ENCODE measurements at places on chromosomes 2 and 18.

- DNase-seq = no peak
Observed at GRCh38 chr2:76450024-76450475, 739.3 kb upstream of the GCFC2 start.

DNA sequence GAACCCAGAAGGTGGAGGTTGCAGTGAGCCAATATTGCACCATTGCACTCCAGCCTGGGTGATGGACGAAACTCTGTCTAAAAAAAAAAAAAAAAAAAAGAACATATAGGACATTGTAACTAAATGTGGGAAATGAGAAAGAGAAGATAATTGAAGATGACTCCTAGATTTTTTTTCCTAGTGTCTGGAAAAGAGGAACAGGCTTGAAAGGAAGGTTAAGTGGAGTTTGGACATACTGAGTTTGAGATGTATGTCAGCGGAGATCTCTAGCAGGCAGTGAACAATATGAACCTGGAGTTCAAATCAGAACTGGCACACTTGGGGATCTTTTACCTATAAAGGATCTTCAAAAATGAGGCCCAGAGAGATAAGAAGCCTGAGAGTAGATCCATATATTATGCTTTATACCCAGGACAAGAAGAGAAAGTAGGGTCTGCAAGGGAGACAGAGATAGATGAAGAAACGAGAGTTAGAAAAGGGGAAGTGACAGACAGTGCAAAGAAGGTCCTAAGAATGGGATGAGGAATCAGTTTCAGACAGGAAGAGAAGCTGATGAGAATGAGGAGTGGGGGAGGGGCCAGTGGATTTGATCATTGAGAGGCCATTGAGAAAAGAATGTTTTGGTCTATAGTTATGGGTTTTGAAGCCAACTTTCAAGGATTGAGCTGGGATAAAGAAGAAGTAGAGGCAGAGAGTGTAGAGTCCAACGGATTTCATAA lies 46.9 kb upstream of the CD28 start:
- no peak for DNase-seq

DNA sequence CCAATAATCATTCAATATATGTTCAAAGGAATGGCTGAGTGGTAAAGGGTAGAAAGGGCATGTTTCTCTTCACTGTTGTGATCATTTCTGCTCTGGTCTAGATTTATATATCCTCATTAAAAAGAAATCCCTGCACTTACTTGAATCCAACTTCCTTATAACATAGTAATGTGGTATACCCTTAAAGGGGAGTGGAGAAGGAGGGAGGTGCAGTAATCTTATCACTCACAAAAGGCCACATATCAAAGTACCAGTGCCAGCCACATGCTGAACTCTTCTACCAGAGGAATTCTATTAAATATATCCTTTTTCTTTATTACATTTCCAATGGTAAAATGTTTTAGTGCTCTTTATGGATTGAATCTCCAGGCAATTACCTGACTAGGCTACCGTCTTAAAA lies 3.3 kb downstream of the KATNAL2 start:
- no peak for DNase-seq

DNA sequence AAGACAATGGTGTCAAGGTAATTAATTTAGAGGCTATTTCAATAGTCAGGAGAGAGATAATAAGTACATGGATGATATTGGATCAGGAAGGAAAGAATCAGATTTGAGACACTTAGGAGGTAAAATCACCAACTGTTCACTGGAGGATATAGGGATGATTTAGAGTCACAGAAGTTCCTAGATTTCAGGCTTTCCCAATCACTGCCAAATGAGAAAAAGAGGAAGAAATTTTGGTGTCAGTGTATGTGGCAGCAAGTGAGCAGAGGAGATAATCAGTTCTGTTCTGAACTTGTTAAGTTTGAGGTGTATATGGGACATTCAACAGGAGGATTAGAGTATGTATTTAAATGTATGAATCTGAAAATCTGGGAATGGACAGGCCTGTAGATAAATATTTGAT lies 640.4 kb downstream of the NR4A2 start:
- no peak for DNase-seq

DNA sequence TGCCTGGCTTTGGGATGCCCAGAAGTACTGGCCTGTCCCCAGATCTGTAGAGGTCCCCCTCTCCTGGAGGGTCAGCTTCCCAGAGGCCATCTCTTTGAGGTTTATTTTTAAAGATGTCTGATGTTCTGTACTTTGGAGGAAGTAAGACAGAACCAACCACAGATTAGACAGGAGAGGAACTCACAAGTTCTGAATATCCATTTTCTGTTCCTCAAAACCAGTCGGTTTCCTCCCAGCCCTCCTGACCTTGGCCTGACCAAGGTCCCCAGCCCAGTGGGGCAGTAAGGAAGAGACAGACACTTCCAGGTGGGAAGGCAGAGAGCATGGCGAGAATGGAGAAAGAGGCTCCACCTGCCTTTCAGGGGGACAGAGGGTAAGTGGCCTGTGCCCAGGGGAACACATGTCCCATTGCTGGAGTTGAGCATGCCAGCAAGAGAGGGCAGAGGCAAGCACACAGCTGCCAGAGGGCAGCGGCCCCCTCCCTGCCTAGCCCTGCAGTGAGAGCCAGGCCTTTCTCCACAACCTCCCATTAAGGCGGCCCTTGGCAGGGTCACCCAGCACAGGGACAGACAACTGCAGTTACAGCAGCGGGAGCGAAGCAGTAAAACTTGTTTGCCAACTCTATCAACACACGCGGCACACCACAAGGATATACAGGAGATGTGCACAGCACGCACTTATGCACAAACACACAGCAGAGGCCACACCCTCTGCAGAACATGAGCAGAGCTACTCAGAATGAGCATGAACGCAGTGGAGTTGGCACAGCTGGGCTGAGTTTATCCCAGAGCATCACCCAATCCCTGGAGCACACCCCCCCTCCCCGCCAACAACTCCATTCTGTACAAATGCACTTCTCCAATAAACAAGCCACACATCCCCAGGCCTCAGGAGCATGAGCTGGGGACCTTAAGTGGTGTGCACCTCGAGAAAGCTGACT lies 18.5 kb upstream of the SEMA4C start:
- no peak for DNase-seq

DNA sequence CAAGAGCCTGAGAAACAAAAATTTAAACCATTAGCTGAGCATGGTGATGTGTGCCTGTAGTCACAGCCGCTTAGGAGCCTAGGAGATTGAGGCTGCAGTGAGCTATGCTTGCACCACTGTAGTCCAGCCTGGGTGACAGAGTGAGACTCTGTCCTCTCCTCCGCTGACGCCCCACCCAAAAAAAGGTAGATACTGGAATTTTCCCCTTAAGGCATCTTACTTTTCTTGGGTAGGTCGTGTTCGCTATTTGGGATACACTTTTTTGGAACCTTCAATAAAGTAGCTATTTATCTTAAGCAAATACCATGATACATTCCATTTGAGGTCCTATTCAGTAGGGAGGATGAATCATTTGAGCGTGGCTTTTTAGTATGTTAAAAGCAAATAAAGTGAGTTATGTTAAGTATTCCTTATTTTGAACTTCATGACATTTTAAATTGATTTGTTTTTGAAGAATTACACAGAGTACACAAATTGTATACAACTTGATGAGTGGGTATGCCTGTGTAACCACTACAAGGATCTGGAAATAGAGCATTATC lies 38.7 kb downstream of the RALBP1 start:
- no peak for DNase-seq

DNA sequence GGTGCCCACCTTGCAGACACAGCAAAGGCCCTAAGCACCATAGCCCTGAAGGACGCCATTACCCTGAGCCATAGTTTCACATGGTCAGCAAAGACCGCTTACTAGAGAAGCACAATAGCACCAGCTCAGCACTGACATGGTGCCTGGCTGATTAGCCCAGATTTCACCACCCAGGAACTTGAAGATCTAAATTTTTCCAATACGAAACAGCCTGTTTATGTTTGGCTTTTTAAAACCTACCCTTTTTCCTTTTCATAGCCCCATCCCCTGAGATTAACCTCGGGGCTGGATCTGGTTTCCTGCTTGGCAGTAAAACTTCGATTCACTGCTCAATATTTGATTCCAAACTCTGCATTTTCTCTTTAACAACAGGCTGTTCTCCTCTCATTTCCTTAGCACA lies 158.5 kb upstream of the PID1 start:
- no peak for DNase-seq

- DNase-seq = peak; percentile 96
Observed at GRCh38 chr18:12377556-12378197, 650 bp upstream of the AFG3L2 start.

- DNase-seq = no peak
Observed at GRCh38 chr18:22848615-22849014, 84.5 kb upstream of the RBBP8 start.

- no peak for DNase-seq
Observed at GRCh38 chr2:127157114-127157513, 50.2 kb upstream of the BIN1 start.

DNA sequence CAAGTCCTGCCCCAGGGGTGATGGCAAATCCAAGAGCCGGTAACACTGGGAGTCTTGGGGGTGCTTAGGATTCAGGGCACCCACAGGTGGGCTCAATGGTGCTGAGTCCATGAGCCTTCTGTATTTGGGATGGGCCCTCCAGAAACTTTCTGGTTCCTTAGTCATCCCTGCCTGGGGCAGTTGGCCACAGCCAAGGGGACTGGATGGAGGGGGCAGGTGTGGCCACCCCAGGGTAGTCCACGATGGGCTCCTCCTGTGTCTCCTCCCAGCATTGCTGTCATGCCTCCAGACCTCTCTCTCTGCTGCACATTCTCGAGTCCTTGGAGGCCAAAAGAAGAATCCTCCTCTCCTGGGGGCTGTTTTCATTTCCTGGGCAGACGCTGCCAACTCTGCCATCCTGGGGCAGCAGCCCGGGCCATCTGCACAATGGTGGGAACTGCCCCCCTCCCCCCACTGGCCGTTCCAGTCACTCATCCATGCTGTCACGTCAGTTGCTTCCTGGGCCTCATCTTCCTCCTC lies 158.0 kb upstream of the TWIST2 start:
- DNase-seq = no peak

DNA sequence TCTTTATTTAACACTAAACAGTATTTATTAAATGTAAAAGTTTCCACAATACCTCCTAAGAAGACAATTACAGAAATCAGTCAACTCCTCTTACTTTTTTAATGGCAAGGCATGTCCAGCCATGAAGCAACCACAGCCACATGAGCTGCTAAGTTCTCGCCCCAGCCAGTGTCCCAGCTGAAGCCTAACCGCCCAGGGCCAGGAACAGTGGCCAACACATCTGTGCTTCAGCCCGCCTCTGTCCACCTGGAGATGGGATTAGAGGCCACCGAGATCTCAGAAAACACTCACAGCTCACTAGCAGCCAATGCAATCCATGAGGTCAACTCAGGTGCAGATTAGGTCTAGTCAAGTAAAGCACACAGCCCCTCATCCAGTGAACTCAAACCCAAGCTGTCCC lies 40.2 kb downstream of the PID1 start:
- no peak for DNase-seq

GRCh38 chr18:76953583-76954233 lies 131.4 kb downstream of the ZNF236 start:
- no peak for DNase-seq

GRCh38 chr2:124267794-124268193 lies 242.7 kb downstream of the CNTNAP5 start:
- DNase-seq = no peak

- no peak for DNase-seq
Observed at GRCh38 chr2:46731280-46731679, 184.3 kb downstream of the MCFD2 start.

DNA sequence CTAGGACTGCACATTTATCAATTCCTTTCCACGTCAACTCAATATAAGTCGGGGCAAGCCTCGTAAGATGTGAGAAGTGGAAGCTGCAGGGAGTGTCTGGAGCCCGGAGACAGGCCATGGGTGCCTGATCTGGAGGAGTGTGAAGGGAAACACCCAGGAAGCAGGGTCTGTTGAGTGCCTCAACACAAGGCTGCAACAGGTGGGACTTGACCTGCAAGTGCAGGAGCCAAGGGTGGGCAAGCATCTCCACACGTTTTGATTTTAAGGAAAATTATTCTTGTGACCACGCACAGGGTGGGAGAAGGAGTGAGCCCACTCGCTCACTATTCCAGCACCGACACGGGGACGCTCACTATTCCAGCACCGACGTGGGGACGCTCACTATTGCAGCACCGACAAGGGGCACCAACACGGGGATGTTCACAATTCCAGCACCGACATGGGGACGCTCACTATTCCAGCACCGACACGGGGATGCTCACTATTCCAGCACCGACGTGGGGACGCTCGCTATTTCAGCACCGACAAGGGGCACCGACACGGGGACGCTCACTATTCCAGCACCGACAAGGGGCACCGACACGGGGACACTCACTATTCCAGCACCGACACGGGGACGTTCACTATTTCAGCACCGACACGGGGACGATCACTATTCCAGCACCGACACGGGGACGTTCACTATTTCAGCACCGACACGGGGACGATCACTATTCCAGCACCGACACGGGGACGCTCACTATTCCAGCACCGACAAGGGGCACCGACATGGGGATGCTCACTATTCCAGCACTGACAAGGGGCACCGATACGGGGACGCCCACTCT lies 197.3 kb downstream of the EIPR1 start:
- no peak for DNase-seq

DNA sequence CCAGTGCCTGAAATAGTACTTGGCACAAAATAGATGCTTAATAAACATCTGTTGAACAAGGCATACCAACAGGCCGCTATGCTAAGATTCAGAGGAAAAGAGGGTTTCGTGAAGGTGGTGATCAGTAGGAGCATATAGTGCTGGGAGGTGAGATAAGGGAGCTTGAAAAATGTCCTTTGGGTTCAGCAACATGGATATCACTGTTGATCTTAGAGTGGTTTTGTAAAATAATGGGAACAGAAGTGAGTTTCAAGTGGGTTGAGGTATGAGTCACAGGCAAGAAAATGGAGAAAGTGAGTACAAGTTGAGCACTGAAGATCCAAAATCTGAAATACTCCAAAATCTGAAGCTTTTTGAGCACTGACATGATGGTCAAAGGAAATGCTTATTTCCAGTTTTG lies 4.4 kb downstream of the CENPO start:
- no peak for DNase-seq

- no peak for DNase-seq
Observed at GRCh38 chr18:63741769-63742168, 33.4 kb upstream of the SERPINB7 start.

All from HTR-8/SVneo (cell line).